Muscle of back (tissue), 13 donors: ENCODE measurements at places on chromosomes 11 and 22.

DNA sequence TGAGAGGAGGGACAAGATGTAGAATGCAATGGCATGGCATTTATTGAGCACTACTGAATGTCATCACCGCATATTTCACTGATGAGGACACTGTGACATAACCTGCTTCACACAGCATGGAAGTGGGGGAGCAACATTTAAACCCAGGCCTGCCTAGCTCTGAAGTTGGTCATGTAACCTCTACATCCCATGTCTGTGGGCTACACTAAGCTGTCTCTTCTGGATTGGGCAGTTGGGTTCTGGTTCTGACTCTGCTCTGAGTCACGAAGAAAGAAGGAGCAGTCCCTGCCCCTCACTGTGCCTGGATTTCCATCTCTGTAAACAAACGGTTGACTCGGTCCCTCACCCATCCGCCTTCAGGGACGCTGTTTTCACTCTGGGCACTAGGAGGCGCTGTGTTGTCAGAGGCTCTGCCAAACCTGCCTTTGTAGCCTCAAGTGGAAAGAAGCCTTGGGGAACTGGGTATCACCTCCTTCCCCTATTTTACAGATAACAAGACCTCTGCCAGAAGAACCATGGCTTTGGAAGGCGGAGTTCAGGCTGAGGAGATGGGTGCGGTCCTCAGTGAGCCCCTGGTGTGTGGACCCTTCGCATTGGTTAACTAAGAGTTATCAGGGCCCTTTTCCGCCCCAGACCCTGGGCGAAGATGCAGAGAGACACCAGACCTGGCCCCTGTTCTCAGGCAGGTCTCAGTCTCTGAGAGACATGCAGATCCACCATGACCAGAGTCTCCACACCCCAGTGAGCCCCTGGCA, 12.7 kb upstream of the ARHGEF17 start:
- no peak for DNase-seq

DNA sequence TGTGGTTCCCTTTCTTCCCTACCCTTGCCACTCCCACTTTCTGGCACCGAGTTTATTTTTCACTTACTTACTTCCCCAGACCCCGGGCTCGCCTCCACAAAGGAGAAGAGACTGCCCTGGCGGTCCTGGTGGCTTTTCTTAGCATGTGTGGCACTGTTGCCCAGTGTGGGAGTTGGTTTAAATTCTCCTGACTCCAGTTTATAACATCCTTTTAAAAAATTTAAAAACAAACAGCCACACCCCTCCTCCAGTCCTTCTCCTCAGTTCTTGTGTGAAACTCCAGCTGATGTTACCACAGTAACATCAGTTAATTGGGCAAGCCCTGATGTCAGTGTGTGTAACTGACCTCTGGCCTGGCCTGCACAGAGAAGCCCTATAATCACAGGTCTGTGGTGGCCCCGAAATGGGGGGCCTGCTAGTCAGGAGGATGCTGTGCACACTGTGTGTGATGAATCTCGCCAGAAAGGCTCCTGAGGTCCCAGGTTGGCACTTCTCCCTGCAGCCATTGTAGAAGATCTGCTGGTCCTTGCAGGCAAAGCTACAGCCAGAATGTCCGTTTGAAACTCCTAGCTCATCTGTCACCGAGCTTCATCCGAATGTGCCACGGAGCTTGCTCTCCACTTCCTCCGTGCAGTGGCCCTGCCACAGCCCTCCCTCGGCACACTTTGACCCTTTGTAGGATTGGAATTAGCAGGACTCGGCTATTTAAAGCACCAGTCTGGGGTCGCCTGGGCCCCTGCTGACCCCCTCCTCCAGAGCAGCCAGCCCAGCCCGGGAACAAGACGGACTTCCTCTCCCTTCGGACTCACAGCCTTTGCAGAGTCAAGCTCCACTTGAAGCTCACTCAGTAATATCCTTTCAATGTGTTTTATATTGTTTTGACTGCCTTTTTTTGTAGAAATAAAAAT, 7.6 kb downstream of the YDJC start:
- no peak for DNase-seq

DNA sequence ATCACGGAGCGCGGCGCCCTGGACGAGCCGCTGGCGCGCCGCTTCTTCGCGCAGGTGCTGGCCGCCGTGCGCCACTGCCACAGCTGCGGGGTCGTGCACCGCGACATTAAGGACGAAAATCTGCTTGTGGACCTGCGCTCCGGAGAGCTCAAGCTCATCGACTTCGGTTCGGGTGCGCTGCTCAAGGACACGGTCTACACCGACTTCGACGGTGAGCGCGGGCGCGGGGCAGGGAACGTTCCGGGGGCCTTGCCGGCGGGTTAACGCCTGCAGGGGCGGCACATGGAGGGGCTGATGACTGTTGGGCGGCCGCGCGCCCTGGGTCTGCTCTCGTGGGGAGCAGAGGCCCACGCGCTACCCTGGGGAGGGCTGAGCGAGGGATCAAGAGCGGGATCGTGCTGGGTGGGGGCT, 1.0 kb downstream of the PIM3 start:
- DNase-seq: no peak

GRCh38 chr11:22180131-22180530, 12.8 kb upstream of the ANO5 start:
- no peak for DNase-seq

DNA sequence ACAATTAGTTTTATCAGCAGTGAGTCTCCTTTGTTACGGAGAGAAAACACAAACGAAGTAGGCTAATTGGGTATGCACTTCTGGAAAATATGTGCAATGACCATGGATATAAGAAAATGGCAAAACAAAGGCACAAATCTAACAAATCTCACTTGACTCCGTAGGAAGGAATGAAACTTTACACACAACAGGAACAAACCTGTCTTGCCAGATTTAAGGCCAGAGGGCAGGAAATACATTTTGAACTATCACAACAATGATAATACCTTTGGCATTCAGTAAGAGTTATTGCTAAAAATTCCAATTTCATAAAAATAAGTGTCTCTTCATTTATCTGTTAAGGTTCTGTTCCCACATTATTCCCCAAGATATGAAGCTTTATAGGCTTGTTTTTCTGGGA, 36.6 kb downstream of the SLC25A17 start:
- no peak for DNase-seq

DNA sequence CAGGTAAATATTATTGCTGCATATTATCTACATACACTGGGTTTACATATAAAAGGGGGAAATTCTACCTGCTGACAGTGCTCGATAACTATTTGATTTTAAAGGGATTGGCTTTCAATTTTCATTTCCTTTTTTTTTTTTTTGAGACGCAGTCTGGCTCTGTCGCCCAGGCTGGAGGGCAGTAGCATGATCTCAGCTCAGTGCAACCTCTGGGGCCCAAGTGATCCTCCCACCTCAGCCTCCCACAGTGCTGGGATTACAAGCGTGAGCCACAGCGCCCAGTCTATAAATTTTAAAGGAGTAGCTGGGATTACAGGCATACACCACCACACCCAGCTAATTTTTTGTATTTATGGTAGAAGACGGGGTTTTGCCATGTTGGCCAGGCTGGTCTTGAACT, 3.2 kb upstream of the PCF11 start:
- no peak for DNase-seq

DNA sequence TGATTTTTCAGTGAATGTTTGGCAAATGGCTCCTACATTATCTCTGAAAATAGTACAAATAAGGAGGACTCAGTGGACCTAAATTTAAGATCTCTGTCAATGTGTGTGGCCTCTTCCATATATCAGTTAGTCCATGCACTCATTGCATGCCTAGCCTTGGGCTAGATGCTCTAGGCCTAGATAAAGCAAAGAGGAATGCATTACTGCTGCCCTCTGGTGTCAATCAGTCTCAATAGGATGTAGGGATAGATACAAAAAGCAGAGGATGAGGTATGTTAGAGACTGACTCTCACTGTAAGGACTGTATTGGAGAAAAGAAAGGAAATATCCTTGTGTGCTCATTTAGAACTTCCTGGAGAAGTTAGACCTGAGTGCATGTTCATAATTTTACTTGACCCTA, 42.0 kb downstream of the MS4A2 start:
- no peak for DNase-seq

DNA sequence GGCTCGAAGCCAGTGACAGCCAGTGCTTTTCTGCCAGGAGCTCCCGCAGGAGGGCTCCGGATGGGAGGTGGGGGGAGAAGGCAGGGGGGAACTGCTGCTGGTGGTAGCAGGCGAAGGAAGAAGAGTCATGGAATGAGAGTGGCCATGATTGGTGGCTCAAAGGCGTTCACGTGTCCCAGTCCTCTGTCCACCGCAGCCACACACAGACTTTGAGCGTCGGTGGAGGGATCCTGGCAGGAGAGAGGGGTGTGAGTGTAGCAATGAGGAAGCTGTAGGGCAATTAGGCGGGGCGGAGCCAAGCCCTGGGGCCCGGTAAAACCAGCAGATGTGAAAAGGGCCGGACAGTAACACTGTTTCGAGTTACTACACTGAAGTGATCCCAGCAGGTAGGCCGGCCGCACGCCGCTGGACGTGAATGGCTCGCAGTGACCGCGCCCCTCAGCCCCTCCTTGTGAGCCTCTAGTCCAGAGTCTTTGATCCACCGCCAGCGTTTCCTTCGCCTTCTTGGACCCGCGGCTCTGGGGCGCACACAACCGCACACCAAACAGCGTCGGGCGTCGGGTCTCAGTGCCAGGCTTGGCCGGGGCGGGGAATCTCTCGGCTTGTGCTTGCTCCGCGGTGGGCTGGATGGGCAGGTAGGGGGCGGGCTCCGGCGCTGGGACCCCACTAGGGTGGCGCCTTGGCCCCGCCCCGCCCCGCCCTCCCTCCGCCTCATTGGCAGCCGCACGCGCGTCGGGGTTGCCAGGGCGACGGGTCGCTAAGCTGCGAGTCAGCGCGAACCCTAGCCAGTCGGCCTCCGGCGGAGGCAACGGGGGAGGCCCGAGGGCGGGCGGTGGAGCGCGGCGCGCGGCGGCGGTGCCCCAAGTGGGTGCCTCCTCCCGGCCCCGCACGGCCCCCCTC, at the start of gene LRRC10B:
LRRC10B (plus strand) TSS at position 788 of the 900 bp plus-strand sequence. CDS start 250 bp downstream, outside the sequence.
- DNase-seq: peak; percentile 39

DNA sequence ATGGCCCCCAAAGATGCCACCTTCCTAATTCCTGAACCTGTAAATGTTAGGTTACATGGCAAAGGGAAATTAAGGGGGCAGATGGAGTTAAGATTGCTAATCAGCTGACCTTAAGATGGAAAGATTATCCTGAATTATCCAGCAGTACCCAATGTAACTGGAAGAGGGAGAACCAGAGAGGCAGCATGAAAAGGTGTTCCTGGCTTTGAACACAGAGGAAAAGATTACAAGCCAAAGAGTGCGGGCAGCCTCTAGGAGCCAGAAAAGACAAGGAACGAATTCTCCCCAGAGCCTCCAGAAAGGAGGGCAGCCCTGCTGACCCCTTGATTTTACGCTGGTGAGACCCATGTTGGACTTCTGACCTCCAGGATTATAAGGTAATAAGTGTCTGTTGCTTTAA, 15.1 kb upstream of the THRSP start:
- no peak for DNase-seq

GRCh38 chr11:70098936-70099335, 20.8 kb downstream of the ANO1 start:
- no peak for DNase-seq
